Glomerular endothelial cell (primary cell): ENCODE measurements at places on chromosomes 12 and 14. TPM values are rescaled to one million over a fixed set of nuclear protein-coding genes. Genes with fewer than 3 reads are reported as not detected.

GRCh38 chr12:66190519-66191370 is 1.7 kb downstream of the IRAK3 start:
- DNase-seq = no peak

- no peak for DNase-seq
Observed at GRCh38 chr12:111573476-111573875, 25.6 kb downstream of the ATXN2 start.

- no peak for DNase-seq
Observed at GRCh38 chr12:89230376-89231315, 121.7 kb downstream of the DUSP6 start.

DNA sequence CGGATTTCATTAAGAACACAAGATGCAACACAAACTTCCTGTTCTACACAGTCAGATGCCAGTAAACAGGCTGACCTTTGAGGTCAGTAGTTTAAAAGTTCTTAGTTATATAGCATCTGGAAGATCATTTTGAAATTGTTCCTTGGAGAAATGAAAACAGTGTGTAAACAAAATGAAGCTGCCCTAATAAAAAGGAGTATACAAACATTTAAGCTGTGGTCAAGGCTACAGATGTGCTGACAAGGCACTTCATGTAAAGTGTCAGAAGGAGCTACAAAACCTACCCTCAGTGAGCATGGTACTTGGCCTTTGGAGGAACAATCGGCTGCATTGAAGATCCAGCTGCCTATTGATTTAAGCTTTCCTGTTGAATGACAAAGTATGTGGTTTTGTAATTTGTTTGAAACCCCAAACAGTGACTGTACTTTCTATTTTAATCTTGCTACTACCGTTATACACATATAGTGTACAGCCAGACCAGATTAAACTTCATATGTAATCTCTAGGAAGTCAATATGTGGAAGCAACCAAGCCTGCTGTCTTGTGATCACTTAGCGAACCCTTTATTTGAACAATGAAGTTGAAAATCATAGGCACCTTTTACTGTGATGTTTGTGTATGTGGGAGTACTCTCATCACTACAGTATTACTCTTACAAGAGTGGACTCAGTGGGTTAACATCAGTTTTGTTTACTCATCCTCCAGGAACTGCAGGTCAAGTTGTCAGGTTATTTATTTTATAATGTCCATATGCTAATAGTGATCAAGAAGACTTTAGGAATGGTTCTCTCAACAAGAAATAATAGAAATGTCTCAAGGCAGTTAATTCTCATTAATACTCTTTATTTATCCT is 13.5 kb downstream of the PTGER2 start:
- DNase-seq = no peak

The MMP19 gene
- 0.99 and 5.6 TPM in 2 replicates for total RNA-seq

The JAG2 gene
- total RNA-seq = 59.0 and 123 TPM in 2 replicates
